Effector memory CD4-positive, alpha-beta T cell (primary cell): ENCODE measurements at places on chromosomes 7 and 10.

DNA sequence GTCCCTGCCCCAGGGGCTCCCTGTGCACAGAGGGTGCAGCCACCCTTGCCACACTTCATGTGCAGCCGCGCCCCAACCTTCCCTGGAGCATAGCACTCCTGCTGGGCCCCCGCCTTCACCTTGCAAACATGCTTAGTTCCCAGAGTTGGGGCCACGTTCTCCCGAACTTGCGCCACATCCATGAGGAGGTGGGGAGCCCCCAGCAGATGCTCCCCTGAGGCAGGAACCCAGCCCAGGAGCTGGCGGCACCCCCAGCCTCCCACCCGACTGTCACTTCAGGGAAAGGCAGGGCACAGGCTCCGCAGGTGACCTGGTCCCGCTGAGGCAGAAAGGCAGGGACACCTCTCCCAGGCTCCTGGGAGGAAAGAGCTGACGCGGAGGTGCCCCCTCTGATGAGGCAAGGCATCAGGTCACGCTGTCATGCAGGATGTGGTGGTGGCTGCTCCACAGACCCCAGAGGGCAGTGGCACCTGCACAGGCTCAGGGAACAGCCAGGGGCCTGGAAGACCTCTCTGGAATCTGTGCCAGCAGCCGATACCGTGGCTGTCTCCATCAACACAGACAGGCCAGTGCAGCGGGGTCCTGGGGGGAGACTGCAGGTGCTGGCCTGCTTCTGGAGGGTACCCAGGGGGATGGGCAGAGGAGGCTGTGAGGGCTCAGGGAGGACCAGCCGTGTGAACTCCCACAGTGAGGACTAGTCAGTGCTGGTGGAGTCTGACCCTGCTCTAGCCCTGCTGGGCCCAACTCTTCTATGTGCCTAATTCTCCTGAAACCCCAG, 221.3 kb downstream of the MAD1L1 start:
- DNase-seq: no peak

- no peak for DNase-seq
Measured at GRCh38 chr10:78910886-78911285, 157.9 kb upstream of the ZMIZ1 start.

DNA sequence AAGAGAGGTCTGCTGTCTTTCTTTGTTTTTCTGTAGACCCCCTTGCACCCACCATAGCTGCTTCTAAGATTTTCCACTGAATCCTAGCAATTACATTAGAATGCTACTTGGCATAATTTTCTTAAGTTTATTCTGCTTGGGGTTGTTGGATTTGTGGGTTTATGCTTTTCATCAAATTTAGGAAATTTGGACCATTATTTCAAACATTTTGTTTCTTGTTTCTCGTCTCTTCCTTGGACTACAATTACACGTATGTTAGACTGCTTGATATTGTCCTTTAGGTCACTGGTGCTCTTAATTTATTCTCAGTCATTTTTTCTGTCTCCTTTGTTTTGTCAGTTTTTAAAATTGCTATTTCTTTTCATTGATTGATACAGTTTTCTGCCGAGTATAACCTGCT, 65.8 kb downstream of the FANK1 start:
- no peak for DNase-seq

GRCh38 chr7:36272211-36272566, 117.5 kb upstream of the ANLN start:
- DNase-seq: no peak

DNA sequence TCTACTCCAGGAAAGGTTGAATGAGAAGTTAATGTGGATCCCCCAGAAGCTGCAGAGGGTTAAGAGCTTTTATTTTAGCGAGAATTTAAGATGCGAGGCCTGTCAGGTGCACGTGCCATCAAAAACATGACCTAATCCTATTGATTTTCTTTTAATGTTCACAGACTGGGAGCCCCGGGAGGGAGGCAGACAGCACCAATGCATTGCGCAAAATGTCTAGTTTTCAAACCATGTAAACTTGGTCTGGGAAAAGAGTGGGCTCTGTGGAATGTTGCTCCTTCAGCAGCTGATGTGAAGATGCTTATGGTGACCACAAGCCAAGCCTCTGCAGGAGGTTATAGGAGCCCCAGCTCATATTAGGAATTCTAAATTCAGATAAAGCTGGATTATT, 172.0 kb upstream of the ITGB1 start:
- DNase-seq: no peak

DNA sequence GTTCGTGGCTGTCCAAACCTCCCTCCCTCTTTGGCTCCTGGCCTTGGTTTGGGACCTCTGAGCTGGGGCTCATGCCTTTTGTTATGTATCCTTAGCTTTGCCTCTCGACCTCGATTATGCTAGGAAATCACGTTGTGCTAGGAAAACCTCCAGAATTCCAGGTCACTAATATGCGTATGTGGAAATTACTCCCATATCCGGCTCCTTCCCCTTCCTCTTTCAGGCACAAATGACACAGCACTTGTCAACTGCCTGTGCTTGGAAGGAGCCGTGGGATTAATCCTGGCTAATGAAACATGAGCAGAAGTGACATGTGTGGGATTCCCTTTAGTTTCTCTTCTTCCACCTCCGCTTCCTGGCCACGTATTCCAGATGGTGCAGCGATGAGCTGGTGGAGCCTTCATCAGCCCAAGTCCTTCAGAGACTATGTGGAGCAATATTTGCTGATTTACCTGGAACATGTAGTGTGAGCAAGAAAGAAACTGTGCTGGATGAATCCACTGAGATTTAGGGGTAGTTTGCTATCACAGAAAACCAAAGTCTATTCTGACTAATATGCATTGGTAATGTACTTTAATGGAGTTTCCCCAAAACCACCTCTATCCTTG, 149.2 kb downstream of the REEP3 start:
- no peak for DNase-seq

DNA sequence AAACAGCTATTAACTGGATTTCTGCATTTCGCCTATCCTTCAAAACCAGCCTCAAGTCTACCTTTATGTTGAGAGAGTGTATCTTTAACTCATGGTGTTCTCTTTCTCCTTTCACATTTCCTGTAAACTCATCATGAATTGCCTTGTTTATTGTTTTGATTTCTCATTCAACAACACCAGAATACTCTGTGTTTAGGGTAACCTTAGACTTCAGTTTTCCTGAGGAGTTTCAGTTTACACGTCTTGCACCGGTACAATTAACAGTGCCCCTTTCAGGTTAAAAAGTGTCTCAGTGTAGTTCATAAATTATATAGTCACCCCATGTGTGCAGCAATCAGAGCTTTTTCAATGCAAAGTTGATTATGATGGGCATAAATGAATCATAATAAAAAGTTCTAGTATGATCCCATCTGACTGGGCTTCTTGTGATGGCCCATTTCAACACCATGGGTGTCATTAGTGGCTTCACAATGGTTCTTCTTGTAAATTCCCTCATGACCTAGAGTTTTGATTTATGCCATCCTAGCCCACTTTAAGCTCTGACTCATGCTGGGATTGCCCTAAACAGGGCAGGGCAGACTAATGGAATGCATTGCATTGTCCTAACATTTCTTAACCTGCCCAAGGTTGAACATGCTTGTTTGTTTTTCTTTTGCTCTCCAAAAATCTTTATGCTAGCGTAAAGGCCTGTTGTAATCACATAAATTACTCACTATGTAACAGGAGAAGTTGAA, 22.0 kb downstream of the ITGB8 start:
- DNase-seq: no peak

- no peak for DNase-seq
Measured at GRCh38 chr7:110977127-110977737, 113.7 kb upstream of the LRRN3 start.

- DNase-seq: no peak
Measured at GRCh38 chr7:1100834-1101562, 13.1 kb downstream of the GPER1 start.

DNA sequence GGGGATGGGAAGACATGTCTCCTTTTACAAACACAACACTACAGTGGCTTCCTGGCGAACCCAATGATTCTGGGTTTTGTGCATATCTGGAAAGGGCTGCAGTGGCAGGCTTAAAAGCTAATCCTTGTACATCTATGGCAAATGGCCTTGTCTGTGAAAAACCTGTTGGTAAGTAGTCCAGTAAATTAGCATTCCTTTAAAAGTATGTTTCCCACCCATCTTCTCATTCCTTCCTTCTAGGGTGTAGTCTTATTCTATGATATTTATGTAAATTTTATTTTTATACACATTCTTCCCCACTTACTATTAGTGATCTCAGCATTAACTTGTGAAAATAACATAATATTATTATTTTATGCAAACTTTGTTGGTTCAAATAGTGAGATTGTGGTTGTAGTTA, 206.9 kb downstream of the ATRNL1 start:
- no peak for DNase-seq

DNA sequence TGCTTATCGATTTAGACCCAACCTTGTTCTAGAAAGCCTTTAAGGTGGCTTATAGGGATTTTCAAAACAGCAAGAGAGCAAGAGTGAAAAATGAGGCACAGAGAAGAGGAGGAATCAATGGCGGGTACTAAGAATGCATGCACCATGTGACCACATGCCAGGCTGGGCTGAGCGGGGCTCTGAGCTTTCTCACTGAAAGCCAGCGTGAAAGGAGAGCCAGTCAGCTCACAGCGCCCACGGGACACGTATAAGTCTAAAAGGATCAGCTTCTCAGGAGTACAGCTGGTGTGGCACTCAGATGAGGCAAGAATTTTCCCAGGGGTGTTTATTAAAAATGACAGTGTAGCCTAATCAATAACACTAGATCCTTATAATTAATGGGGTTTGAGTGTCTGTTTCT, 114.3 kb downstream of the SLIT1 start:
- DNase-seq: no peak

DNA sequence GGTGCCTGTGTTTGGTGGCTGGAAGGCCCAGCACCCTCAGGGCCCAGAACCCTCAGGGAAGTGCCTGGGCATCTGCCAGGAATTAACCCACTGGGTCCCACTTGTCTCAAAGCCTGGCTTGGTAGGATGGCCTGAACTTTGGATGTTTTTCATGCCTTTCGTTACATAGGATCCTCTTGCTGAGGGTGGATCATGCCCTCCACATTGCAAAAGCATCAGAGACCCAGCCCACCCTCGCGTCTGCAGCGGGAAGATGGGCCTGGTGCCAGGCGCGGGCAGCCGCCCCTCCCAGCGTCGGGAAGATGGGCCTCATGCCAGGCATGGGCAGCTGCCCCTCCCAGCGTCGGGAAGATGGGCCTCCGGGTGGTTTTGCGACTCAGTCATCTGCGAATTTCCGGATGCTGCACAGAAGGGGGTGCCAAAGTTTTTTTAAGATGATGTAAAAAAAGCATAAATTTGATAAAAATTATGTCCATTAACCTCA, 51.9 kb upstream of the PRKAR1B start:
- DNase-seq: no peak

- no peak for DNase-seq
Measured at GRCh38 chr7:104664648-104665047, 336.2 kb downstream of the LHFPL3 start.

- DNase-seq: no peak
Measured at GRCh38 chr7:22572937-22573336, 72.9 kb upstream of the STEAP1B start.

DNA sequence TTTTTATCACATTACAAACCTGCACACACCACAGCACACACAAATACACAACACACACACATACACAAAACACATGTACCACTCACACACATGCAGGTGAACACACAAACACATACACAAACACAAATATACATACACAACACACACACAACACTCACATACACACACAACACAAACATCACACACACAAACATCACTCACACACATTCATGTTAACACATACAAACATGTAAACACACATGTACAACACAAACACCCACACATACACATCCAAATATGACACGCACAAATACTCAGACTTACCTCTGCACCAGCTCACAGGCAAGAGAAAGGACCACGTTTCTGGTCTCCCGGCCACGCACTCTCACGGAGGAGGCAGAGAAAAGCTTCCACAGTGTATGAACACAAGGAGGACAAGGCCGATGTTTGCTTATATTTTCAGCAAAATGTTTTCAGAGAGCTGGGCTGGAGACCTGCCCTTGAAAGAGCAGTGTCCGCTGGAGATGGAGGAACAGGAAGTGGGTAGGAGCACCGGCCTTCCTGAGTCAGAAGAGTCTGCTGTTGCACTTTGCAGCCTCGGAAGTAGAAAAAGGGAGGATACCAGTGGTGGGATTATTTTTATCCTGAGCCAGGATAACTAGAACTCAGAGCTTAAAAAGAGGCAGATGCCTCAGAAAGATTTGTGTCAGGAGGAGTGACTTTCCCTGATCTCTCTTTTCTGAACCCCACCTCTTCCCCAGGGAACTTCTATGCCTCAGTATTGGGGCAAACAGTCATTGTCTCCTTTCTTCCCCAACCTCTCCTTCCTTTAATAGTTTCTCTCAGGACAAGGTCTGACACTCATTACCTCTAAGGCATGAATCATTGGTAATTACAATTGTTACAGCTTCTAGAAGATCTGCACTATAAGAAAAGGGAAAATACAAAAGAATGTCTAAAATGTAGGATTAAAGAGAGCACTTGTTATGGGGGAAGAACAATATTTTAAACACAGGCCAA, at the start of gene GIMAP6:
Gene GIMAP6 (minus strand): TSS at position 520 of the 999 bp plus-strand sequence. CDS start 2,243 bp downstream, outside the sequence.
- peak; percentile 14 for DNase-seq

GRCh38 chr7:151056666-151057505, 811 bp downstream of the CDK5 start:
- no peak for DNase-seq

GRCh38 chr7:80548840-80549530, 37.1 kb upstream of the GNAT3 start:
- no peak for DNase-seq

DNA sequence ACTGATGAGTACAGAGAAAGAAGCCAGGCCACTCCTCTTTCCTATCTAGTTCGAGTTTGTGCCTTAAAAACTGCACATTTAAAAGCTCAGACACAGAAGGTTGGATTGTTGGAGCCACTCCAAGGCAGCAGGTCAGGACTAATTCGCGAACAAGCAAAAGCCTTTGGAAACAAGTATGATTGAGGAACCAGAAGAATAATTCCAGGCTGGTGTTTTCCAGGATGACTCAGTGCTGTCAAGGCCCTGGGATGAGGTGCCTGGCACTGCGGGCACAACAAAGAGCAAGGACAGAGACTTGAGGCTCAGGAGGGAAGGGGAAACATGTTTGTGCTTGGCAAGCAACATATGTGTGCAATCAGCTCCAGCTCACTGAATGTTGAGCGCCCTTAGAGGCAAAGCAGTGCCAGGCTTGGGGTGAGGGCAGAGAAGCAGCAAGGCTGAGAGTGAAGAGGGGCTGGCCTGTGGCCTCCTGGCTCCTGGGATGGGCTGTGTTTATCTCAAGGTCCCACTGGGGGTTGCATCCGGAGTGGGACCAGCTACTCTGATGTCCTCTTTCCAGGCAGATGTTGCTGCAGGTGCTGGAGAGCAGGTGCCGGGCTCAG, 44.1 kb downstream of the VSTM4 start:
- DNase-seq: no peak
